ENCODE measurements at places on chromosomes 2 and 18.

GRCh38 chr2:152580714-152581113 is 136.5 kb downstream of the PRPF40A start:
- DNase-seq: no peak

DNA sequence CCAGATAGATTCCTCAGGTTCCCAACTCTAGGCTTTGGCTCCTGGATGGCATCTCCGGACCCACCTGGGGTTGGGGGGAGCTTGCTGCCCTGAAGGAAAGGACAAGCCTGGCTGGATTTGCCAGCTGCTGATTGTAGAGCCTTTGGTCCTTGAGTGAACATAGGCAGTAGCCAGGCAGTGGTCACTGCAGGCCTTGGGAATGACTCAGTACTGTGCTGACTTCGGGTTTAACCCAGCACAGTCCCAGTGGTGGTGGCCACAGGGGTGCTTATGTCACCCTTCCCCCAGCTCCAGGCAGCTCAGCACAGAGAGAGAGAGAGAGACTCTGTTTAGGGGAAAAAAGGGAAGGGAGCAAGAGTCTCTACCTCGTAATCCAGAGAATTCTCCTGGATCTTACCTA is 27.7 kb upstream of the ACTR2 start:
- no peak for DNase-seq

DNA sequence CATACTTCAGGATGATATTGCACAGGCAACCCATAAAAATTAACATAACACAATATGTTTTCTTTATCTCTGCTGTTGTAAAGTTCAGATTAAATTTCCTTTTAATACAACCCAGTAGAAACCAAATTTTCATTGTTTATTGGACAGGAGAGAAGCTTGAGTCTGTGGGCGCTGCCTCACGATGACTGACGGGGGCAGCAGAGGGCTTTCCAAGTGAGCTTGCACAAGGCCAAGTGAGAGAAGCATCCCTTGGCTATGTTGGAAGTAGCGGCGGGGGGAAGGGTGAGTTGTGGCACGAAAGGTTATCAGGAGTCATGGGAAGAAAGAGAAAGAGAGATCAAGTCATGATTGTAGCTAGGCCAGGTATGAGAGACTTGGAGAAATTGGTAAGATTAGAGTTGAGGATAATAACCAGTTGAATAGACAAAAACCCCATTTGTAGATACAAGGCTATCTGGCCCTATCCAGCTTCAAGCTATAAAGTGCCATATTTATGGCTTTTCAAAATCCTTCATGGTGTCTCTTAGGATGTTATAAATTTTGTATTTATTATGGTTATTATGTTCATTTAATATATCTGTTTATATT is 413.7 kb upstream of the FAM98A start:
- no peak for DNase-seq

GRCh38 chr2:31053929-31054782 is 84.1 kb downstream of the GALNT14 start:
- no peak for DNase-seq

- DNase-seq: no peak
These were observed 12.0 kb upstream of the C2orf66 start for GRCh38 chr2:196821195-196821594.

GRCh38 chr2:230525682-230526081 is 109.7 kb downstream of the SP100 start:
- no peak for DNase-seq

GRCh38 chr2:26394694-26395093 is 7.0 kb upstream of the DRC1 start:
- no peak for DNase-seq

DNA sequence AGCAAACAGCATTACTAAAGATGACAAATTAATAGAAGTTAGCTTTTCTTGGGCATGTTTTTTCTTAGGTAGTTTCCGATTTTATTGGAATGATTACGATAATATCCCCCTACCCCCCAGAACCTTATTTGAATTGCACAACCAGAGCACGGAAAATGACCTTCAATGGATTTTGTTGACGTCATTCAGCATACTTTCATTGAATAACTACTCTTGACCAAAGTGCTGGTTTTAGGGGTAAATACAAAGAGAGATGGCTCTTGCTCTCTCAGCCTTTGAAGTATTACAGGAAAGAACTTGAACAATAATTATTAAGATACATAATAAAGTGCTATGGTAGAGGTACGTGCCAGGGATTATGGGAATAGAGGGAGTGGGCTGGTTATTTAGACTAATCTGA is 36.0 kb downstream of the VAPA start:
- DNase-seq: no peak

DNA sequence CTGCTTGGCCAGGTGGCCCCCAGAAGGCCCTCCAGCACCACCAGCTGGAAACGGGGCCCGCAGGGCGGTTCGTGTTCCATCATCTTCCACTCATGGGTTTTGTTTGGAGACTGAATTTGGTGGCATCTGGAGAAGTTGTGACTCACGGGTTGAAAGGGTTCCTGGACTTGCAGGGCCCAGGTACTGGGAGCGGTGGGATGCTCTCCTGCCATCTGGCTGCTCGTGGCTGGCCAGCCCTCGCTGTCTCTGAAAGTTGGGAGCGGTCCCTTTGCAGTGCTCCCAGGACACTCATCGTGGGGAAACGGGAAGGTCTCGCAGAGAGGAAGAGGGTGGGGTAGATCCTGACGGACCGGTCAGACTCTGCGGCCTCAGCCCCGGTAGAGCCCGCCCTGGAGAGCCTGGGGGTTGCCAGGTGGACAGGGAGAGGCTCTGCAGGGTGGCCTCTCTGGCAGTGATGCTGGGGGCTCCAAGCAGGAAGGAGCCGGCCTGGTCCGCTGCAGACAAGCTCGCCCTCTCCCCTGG is 47.5 kb downstream of the TWIST2 start:
- no peak for DNase-seq

DNA sequence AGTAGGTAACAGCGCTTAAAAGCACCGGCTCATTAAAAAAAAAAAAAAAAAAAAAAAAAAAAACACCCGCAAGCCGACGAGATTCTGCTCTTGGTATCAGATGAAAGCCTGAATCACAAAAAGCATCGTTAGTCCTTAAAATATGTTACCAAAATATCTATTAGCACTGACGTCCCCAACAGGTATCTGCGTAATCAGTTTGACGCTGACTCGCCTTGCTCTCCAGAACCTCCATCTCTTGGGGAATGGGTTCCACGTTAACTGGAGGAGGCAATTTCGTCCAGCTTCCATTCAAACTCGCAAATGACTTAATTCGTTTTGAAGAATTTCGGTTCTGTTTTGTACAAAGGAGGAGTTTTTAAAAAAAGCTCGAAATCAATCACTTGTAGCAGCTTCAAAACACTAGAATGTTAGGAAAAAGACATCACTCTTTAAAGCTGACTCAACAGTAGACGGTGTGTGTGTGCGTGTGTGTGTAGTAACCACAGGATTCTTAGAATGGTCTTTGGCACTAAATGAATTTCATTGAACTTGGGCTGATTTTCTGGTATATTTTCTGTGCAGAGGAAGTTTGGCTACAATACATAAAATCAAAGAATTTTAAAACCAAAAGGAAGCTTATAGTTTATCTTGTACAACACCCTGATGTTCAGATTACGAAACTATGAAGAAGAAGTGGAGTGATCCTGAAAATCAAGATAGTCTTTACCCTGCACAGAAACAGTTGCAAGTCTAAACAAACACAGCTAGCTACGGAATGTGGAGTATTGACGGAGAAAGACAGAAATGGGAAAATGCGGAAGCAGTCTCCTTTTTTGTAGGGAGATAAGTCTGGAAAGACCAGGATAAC is 1.1 kb upstream of the PGAP1 start:
- DNase-seq: no peak

DNA sequence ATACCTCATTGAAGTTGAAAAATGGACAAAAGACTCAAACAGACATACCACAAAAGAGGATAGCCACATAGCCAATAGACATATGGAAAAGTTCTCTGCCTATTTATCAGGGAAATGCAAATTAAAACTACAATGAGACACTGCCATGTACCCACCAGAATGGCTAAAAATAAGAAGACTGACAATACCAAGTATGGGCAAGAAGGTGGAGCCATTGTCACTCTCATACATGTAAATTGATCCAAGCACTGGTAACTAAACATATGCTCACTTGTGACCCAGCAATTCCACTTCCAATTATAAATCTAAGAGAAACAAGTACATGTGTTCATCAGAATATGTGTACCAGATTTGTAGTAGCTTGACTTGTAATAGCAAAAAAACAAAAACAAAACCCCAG is 4.6 kb downstream of the LOXHD1 start:
- DNase-seq: no peak

DNA sequence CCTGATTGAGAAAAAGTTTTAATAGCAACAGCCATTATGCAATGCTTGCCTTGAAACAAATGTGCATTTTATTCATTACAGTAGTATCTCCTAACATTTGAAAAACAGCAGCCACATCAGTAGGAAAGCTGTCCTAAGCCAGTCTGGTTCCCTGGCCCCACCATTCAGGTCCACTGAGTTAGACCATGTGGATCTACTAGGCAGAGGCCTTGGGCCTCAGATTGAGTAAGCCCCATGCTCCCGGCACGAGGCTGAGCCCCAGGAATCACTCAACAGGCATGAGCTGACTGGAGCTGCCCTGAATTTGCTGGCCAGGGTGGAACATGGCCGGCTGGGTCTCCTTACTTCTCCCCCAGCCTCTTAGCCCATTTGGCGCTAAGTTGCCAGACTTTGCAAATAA is 103.4 kb downstream of the ZFP36L2 start:
- no peak for DNase-seq

- no peak for DNase-seq
These were observed 122.2 kb upstream of the MAP3K20 start for GRCh38 chr2:172953411-172953810.

- DNase-seq: no peak
These were observed 118.5 kb downstream of the KCNS3 start for GRCh38 chr2:17996978-17997377.

- DNase-seq: no peak
These were observed 4.7 kb downstream of the ANKRD62 start for GRCh38 chr18:12098374-12098773.

DNA sequence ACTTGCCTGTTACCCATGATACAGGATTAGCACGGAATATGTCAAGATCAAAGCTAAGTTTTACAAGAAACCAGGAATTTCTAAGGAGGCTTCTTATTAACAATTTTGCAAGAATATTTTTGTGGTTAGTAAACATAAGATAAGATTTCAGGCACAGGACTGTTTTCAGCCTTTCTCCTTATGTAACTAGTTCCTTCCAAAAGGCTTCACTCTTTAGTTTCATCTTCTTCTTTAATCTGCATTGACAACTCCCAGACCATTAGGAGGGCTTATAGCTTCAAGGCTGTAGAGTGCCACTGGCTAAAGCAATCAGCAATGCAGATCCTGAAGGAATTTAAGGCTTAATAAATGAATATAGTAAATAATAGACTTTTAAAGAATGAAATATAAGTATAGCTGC is 29.3 kb downstream of the SLC14A1 start:
- DNase-seq: no peak

DNA sequence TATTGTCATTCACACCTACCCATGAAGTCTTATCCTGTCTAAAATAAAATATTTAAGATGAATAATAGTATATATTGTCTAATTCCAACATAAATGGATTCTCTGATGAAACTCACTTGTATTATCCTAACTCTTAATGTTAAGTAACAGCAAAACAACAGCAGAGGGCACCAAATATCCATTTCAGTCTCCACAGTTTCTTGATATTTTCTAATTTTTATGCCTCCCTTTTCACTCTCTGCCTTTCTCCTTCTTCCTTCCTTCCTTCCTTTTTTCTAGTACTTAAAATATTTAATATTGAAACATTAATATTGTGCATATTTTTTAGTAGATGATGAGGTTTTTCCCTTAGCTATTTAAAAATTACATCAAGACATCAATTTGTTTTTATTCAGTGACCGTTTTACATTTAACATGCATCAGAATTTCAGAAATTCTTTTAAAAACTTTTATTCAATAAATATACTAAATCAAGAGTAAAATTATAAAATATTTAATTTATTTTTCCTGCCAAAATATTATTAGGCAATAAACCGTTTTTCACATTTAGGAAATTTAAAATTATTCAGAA is 97.6 kb downstream of the WDR7 start:
- no peak for DNase-seq

- no peak for DNase-seq
These were observed 2.3 kb downstream of the CPS1 start for GRCh38 chr2:210558708-210559107.

DNA sequence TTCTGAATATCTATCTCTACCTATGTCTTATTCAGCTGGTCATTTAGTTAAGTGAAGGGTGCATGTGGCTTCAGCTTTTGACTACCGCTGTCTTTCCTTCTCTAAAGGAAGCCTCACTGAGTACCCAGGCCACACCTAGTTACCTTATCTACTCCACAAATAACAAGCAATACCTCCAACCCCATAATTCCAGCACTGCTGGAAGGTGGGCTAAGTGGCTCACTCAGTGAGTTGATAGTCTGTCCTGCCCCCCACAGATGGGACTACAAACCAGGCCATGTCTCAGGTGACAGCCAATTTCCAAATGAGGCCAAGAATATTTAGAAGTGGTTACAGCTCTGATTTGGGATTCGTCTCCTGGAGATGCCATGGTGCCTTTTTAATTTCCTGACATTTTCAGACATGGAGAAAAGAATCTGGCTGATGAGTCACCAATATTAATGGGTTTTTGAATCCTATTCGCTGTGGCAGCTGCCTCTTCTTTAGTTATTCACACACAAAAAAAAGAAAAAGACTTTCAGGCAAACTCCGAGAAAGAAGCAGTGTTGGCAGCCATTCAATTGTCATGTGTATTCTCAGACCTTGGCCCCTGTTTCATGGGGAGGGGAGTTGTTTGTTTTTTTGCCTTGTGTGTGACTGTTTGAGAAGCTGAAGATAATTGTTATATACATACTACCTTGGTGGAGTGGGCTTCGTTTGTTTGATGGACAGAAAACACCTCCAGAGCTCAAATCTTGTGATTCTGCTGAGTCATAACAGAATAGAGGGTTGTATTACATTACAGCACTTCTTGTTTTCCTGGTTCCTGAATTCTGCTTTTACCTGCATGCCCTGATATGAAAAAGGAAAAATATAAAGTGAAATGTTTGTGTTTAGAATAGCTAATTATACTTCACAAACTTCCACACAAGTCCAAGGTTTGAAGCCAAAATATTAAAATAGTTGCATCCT is 64.2 kb downstream of the SCG2 start:
- DNase-seq: no peak

GRCh38 chr2:88903749-88904353 is 212.4 kb downstream of the RPIA start:
- no peak for DNase-seq

DNA sequence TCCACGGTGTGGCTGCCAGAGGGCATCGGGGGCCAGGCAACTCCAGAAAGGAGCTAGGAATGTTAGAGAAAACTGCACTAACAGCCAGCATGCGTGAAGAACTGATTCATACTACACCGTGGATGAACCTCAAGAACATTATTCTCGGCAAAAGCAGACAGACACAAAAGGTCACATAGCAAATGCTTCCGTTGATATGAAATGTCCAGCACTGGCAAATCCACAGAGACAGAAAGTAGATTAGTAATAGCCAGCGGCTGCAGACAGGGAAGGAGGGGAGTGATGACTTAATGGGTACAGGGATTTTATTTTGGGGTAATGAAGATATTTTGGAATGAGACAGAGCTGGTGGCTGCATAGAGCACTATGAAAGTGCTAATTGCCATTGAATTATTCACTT is 37.4 kb downstream of the SCTR start:
- DNase-seq: no peak

Measured in stimulated activated CD4-positive, alpha-beta T cell treated with anti-CD3 and anti-CD28 coated beads, TNF-alpha, amount 100 ng/mL, for 1 hour (primary cell).